ENCODE measurements at places on chromosomes 13 and 19.

GRCh38 chr13:20938302-20938701 is 35.8 kb upstream of the XPO4 start:
- DNase-seq, result no peak

- no peak for DNase-seq
Observed at GRCh38 chr13:108352599-108352998, 83.1 kb downstream of the TNFSF13B start.

GRCh38 chr13:69458013-69458412 is 649.6 kb upstream of the ATXN8OS start:
- DNase-seq, result no peak

- no peak for DNase-seq
Observed at GRCh38 chr13:59834801-59835200, 328.9 kb downstream of the DIAPH3 start.

GRCh38 chr19:38044267-38045111 is 137.5 kb downstream of the SIPA1L3 start:
- no peak for DNase-seq

- DNase-seq, result no peak
Observed at GRCh38 chr19:38635483-38636399, 11.7 kb upstream of the ACTN4 start.

DNA sequence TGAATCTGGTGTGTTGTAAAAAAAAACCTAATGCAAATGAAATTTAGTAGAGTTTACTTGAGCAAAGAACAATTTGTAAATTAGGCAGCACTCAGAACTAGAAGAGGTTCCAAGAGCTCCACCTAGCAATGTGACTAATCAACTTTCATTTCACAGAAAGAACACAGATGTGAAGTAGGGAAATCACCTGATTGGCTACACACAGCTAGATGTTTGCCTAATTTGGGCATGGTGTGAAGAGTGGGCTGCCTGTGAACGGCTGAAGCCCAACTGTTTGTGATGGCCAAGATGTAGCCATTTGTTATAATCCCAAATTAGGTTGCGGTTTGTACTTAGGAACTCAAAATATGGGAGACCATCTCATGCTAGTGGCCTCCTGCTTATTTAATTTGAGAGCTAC is 724.4 kb upstream of the SLITRK5 start:
- DNase-seq, result no peak

DNA sequence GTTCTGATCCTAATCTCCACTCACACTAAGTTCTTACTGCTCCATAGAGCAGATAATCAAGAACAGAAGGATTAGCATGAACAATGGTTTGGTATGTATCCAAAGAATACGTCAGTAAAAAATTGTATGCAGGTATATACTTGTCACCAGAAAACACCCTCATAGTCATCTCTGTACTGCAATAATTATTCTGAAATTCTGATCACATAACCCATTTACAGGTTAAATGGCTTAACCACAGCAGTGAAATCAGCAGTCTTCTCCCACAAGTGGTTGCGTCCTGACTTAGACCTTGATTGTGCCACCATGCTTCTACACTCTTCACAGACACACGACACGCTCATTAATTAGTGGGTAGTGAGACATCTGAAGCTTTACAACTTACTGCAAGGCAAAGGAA is 50.9 kb downstream of the LNX2 start:
- no peak for DNase-seq

GRCh38 chr19:29308977-29309590 is 96.1 kb upstream of the UQCRFS1 start:
- DNase-seq, result no peak

DNA sequence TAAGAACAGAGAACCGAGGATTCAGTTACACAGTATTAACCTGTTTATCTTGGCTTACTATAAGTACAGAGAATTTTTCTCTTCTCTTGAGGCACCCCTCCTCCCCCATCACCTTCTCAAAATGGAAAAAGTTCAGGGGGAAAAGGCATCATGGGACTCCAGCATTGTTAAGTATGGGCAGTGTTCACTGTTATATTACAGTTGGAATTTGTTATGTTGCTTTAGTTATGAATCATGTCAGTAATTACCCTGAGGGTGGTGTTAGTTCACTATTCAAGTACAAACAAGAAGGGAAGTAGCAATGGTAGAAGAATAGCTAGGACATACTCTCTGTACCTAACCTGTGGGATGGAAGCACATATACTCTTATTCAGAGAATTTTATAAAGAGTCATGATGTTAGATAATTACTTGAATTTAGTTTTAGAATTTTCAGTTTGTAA is 12.0 kb downstream of the LPAR6 start:
- no peak for DNase-seq

- DNase-seq, result no peak
Observed at GRCh38 chr19:2089727-2090053, 6.4 kb downstream of the MOB3A start.

DNA sequence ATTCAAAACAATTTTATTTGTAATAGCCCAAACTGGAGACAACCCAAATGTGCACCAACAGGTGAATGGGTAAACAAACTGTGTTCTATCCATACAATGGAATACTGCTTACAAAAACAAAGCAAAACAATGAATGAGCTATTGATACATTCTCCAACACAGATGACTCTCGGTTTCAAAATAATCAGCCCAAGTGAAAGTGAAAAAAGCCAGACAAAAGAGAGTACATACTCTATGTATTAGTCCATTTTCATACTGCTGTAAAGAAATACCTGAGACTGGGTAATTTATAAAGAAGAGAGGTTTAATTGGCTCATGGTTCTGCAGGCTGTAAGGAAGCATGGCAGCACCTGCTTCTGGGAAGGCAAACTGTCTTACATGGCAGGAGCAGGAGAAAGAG is 65.2 kb upstream of the LRCH1 start:
- DNase-seq, result no peak

- DNase-seq, result peak; percentile 81
Observed at GRCh38 chr19:41351339-41352245, 2.1 kb downstream of the TGFB1 start.

- no peak for DNase-seq
Observed at GRCh38 chr19:1610579-1610978, 5.3 kb upstream of the UQCR11 start.

DNA sequence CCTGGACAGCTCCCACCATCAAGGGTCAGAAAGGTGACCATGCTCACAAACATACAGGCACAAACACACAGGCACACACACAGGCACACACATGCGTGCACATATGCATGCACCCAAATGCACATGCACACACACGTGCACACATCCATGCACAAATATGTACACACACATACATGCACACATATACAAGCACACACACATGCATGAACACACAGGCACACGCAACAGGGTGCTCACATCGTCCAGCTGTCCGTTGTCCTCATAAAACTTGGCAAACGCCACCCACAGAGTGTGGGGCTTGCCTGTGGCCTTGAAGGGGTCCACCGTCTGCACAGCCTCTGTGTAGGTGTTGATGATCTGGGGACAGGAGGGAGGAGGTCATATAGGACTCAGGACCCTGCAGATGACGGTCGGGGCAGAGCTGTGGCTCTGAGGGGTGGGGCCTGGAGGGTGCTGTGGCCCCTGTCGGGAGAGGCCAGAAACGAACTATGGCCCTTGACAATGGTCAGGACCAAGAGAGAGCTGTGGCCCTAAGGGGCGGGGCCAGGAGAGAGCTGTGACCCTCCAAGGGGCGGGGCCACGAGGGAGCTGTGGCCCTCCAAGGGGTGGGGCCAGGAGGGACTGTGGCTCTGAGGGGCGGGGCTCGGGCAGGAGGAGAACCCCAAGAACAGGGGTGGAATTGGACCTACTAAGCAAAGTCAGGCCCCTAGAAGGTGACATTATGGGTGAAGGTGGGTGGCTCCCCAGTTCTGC is 6.2 kb downstream of the XAB2 start:
- DNase-seq, result no peak

DNA sequence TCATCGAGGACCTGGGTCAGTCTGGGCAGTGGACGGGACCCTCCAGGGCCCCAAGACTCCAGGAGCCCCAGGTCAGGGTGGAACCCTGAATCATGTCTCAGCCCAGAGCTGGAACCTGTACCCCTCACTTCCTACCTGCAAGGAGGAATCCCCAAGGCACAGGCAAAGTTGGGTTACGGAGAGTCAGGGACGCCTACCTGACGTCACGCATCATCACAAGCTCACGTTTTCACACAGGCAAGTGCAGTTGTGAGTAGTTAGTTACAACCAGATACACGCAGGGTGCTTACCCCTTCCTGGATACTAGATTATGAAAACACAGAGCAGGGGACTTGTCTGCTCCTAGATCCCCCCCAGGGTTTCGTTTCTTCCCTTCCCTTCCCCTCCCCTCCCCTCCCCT is 1.9 kb downstream of the RETN start:
- no peak for DNase-seq

DNA sequence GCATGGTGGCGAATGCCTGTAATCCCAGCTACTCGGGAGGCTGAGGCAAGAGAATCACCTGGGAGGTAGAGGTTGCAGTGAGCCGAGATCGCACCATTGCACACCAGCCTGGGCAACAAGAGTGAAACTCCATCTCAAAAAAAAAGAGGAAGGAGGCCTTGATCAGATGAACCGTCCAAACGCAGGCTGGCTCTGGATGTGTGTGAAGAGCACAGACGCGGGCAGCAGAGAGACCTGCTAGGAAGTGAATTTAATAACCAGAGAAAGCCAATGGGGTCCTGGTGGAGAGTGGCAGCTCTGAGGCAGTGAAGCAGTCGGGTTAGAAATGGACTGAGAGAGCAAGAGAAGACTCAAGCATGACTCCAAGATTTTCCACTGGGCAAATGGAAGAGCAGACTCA is 136.5 kb downstream of the RNF17 start:
- no peak for DNase-seq
